ENCODE measurements at places on chromosomes 7 and 10.

DNA sequence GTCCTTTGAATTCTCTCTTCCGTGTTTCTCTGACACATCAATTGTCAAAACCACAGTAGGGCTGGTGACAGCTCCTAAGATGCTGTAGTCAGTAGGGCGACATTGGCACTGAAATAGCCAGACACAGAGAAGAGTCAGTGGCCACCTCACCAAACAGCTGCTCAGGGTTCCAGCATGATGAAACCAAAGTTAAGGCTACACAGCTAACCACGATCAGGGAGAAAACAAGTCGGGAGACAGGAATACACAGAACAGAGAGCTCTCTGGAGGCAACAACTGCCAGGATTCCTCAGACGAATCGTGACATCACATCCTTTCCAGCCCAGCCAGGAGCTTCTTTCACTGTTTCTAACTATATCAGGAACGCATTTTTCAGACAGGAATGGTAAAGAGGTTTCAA, 922.2 kb downstream of the SORCS1 start:
- DNase-seq = no peak

GRCh38 chr10:17651896-17652295, 7.9 kb downstream of the STAM start:
- no peak for DNase-seq

DNA sequence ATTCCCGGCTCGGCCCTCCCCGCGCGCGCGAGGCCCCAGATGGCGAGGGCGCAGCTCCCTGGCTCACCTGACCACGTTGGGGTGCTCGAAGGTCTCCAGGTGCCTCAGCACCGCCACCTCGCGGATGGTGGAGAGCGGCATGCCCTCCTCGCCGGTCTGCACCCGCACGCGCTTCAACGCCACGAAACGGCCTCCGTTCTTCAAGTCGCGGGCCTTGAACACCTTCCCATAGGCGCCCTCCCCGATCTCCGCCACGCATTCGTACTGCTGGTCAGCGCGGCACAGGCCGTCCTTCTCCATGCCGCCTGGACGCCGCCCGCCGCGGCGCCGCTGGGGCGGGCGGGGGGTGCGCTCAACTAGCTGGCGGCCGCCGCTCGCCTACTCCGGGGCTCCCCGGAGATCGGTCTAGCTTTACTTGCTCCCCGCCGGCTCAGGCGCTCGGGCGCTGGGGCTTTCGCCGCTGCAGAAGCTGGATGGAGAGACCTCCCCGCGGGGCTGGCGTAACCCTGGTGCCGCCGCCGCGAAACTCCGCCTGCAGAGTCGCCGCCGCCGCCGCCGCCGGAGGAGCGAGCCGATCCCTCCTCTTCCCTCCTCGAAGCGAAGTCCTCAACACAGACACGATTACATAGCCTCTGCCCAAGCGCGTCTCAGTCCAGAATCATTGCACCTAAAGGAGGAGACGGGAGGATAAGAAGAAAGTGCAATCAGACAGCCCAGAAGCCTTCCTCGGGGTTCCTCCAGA, 3.2 kb downstream of the CDK6 start:
- peak; percentile 79 for DNase-seq

- DNase-seq = no peak
Measured at GRCh38 chr10:132993271-132994184, 51.2 kb upstream of the CFAP46 start.

DNA sequence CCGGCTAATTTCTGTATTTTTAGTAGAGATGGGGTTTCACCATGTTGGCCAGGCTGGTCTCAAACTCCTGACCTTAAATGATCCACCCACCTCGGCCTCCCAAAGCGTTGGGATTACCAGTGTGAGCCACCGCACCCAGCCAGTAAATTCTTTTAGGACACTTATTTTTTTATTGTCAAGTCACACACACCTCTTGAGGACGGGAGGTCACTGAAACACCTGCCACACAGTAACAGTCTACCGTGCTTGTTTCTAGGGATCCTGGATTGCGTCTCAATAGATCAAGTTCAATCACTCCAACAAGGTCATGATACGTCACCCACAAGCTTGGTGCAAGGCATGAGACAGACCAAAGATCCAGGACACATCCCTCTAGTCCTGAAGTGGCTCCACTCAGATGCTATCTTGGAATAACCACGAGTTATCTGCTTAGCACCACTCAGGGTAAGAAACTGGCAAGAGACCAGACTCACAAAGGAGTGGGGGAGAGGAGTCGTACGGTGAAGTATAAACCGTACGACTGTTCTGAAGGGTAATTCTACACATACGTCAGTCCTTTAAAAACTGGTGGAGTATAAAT, 58.9 kb upstream of the NCAPG2 start:
- no peak for DNase-seq

GRCh38 chr7:91847231-91847630, 33.3 kb downstream of the MTERF1 start:
- no peak for DNase-seq

DNA sequence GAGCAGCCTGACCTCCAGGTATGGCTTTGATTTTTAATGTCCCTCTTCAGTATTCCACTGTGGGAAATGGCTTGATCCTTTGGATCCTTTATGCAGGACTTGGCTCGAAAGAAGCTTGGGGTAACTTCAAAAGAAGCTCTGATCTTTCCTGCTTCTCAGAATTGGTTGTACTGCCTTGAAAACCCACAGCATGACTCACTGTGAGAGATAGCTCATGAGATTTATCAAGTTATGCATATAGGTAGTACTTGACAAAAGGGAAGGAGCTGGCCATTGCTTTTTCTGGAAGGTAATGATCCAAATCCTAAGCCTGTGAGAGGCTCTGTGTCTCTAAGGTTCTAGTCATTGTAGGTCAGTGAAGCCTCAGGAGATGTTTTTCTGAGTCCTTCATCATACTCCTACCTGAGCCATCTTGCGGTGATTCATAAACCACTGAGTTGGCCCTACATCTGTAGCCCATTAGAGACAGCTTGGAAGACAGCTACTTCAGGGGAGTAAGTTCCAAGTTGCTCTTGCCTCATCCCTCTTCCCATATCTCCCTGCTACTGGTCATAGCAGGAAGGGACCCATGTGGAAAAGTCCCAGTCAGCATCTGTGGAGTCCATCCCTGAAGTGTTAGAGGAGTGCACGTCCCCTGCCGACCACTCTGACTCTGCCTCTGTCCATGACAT, 36.7 kb upstream of the NFKB2 start:
- DNase-seq = no peak

- DNase-seq = no peak
Measured at GRCh38 chr10:129233351-129234148, 233.5 kb upstream of the MGMT start.

- DNase-seq = no peak
Measured at GRCh38 chr10:68251625-68252495, 19.9 kb upstream of the ATOH7 start.

- no peak for DNase-seq
Measured at GRCh38 chr10:123639131-123639530, 27.0 kb upstream of the GPR26 start.

DNA sequence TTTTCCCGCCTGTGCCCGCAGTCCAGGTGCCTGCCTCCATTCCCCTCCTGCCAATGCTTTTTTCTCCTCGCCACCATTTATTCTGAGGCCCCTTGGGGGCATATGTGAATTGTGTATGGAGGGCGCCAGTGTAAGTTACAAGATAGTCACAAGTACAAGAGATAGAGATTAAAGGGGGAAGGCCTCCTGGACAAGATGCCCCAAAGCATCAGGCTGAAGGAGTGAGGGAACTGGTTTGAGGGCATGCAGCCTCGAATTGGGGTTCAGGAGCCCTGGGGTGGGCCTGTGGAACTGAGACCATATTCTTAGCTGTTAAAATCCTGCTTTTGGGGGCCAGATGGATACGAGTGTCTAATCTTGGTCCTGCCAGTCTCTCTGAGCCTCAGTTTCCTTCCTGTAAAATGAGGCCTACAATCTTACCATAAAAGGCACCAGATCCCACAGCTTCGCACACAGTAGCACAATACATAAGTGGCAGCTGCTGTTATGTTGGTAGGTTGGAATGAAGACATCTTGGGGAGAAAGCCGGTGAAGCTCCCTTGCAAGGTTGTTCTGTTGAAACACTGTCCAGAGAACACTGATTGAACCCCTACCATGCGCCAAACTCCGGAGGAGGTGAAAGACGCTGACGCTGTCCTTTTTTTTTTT, 545 bp upstream of the COMTD1 start:
- DNase-seq = no peak

- DNase-seq = no peak
Measured at GRCh38 chr7:26513948-26514347, 222.3 kb downstream of the SNX10 start.

GRCh38 chr7:103905997-103906396, 83.5 kb downstream of the RELN start:
- no peak for DNase-seq

DNA sequence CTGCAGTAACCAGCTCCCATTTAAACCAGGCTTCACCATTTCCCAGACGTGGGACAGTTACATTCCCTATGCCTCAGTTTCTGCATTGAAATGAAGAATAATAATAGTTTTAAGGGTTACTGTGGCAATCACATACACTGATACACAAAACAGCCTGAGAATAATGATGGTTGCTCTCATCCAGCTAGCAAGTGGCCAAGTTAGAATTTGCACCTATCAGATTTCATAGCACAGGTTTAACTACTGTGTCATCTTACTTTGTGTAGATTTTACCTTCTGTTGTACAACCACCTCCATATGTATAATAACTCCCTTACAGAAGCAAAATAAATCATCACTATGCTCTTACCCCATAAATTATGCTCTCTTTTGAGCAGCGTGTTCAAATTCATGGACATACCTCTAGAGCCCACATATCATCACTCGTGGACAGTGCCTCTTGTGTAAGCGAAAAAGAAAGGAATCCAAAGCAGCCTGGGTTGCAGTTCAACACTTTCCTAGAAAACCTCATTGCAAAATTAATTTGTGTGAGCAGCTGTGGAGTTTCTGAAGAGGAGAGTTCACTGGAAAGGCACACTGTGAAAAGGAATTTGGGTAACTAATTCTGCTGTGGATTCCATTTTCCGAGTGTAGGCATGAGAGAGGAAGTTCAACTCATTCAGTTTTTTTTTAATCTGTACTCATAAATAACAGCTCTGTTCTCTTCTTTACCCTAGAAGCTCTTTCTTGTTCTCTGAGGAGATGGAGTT, 492.5 kb downstream of the ARL4A start:
- DNase-seq = no peak

- DNase-seq = no peak
Measured at GRCh38 chr7:108203537-108203936, 73.4 kb upstream of the LAMB4 start.

- no peak for DNase-seq
Measured at GRCh38 chr10:3902809-3903410, 117.9 kb upstream of the KLF6 start.

DNA sequence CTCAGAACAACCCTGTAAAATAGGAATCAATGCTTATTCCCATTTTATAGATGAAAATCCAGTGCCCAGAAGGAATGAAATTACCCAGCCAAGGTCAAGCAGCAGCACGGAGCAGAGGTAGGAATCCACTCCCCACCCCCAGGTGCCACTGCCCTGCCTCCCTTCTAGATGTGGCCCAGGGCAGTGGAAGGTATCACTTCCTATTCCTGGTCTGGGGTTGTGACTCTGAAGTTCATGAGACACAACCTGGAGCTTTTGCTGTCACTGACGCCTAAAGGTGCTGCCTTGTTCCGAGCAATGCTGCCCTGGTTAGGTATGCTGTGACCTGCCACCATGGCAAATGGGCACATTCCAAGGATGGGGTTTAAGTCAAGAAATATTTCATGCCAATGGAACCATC, 53.6 kb downstream of the PIK3AP1 start:
- DNase-seq = no peak

GRCh38 chr10:21003240-21003822, 106.2 kb upstream of the NEBL start:
- DNase-seq = no peak

GRCh38 chr7:130914554-130915294, 180.7 kb upstream of the KLF14 start:
- no peak for DNase-seq

DNA sequence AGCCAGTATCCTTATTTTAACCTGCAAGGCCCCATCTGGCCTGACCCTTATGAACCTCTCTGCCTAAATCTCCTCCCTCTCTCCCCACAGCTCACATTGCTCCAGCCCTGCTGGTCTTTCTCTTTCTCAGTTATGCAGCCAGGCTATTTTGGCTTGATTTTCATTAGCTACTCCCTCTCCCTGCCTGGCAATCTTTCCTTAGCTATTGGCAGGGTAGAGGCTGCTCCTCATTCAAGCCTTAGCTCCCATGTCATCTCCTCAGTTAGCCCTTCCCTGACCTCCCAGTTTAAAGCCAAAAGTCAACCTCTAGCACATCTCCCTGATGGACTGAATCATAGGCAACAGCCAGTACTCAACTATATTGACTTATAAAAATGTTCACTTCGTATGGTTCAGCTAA, 214.4 kb upstream of the CELF2 start:
- DNase-seq = no peak

GRCh38 chr7:97081521-97082300, 35.8 kb upstream of the SDHAF3 start:
- DNase-seq = no peak
